ENCODE measurements at places on chromosomes 7 and 10. TPM values are rescaled to one million over a fixed set of nuclear protein-coding genes. Genes with fewer than 3 reads are reported as not detected.
A peak's percentile ranks its signal among the peaks of the same experiment; 100 is the strongest.

GRCh38 chr7:100679927-100680575 is 6.5 kb downstream of the GNB2 start:
- peaks cover 3% of the 10 kb centered on the region for H3K36me3 ChIP-seq
- peak overlapping the region; percentile 30 for H3K27ac ChIP-seq
- no peak overlapping the region for H3K4me3 ChIP-seq

- H3K4me1 ChIP-seq = no peaks in the 10 kb centered on the region
- no peak for DNase-seq
- no peaks in the 10 kb centered on the region for H3K27me3 ChIP-seq
- no peaks in the 10 kb centered on the region for H3K36me3 ChIP-seq
- no peak overlapping the region for H3K27ac ChIP-seq
Measured at GRCh38 chr7:126541406-126541805, 711.3 kb downstream of the GRM8 start.

DNA sequence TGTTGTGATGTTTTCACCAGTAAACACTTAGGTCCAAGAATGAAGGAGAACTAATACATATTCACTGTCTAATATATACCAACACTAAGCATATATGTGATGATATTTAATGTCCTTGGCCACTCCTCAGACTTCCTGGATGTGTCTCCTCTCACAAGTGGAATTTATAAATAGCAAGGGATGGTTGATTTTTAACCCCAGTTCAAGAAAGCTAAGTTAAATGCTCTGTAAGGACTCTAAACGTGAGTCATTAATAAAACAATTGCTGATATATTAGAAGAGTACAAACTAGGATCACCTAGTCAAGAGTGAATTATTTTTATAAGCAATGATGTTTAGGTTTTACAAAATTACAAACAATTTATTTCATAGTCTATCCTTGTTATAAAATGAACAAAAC is 355.9 kb upstream of the TMEM229A start:
- no peaks in the 10 kb centered on the region for H3K36me3 ChIP-seq
- H3K4me1 ChIP-seq = no peaks in the 10 kb centered on the region
- H3K27ac ChIP-seq = no peak overlapping the region
- DNase-seq = no peak
- no peaks in the 10 kb centered on the region for H3K27me3 ChIP-seq
- no peak overlapping the region for H3K4me3 ChIP-seq

GRCh38 chr10:70296406-70296899 is 12.6 kb upstream of the NPFFR1 start:
- H3K27ac ChIP-seq = peak overlapping the region; percentile 87
- H3K36me3 ChIP-seq = no peaks in the 10 kb centered on the region
- peaks cover 20% of the 10 kb centered on the region for H3K4me1 ChIP-seq

DNA sequence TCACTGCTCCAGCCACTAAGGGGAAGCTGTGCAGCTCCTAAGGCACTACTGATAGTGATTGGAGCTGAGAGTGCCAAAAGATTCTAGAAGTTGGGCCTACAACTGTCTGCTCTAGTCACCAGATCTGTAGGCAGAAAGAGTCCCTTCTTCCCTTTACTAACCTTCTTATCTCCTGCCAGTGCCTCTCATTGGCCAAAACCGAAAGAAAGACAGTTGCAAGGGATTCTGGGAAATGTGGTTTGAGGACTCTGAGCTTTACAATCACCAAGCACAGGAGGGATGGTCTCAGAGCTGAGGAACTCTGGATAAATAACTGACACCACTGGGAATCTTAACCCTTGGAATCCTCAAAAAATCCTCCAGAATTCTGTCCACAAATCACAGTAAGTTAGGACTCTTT is 615.8 kb downstream of the CCSER2 start:
- H3K27ac ChIP-seq = no peak overlapping the region
- H3K4me3 ChIP-seq = no peak overlapping the region
- DNase-seq = no peak
- no peaks in the 10 kb centered on the region for H3K36me3 ChIP-seq
- no peaks in the 10 kb centered on the region for H3K27me3 ChIP-seq

GRCh38 chr10:22481687-22482539 is 136.6 kb downstream of the SPAG6 start:
- no peak overlapping the region for H3K4me3 ChIP-seq
- peak overlapping the region; percentile 71 for H3K27ac ChIP-seq
- no peaks in the 10 kb centered on the region for H3K36me3 ChIP-seq
- H3K4me1 ChIP-seq = peaks cover 10% of the 10 kb centered on the region

DNA sequence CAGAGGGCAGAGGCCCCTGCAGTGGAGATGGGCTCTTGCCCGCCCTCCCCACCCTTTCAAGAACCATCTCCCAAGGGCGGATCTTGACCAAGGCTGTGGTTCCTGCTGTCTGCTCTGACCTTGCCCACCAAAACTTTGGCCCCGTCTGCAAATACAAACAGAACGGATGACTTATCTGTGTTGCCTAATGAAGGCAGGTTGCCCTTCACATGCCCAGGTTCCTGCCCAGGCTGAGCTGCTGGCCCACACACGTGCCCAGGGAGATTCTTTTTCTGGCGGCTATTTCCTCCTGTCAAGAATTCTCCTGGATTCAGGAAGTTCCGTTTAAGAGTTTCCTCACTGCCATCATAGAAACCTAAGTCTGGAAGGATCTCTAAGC is 78.3 kb downstream of the PROSER2 start:
- H3K27ac ChIP-seq = no peak overlapping the region
- no peak overlapping the region for H3K4me3 ChIP-seq
- H3K36me3 ChIP-seq = no peaks in the 10 kb centered on the region
- DNase-seq = no peak

DNA sequence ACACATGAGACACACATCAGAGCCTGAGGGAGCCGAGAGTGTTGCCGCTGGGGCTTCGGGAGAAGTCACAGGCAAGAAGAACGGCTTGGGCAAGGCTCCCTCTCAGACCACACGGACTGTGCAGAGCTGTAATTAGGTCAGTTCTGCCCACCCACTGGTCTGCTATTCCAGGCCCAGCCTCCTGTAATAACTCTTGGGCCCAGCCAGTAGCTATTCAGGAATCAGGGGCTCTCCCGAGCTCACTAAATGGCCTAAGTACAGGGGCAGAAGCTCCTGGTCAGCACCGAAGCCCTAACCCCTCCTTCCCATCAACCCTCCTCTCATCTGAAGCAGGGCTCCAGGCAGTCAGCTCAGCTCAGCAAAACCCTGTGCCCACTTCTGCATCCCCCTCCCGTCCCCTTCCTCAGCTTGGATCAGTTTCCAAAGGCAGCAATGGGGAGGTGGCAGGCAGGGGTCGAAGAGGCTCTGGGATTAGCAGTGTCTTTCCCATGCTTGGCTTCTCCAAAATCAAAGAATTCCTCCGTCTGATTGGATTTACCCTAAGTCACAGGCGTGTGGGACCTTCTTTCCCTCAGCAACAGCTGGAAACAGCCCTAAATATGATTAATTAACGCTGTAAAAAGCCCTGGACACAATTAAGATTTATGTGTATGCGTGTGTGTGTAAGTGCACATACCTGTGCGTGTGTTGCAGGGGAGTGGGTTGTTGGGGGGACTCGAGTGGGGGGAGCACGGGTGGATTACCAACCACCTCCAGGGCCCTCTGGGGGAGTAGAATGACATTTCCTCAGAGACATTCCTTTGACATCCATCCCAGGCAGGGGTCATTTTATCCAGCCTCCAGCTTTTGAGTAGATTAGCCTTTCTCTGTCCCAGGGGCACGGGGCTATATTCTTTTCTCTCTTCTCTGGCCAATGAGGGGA is 48.4 kb upstream of the BTRC start:
- H3K36me3 ChIP-seq = no peaks in the 10 kb centered on the region
- H3K4me3 ChIP-seq = no peak overlapping the region
- DNase-seq = no peak

GRCh38 chr7:11875635-11876034 is 43.6 kb upstream of the THSD7A start:
- H3K4me3 ChIP-seq = no peak overlapping the region
- H3K36me3 ChIP-seq = no peaks in the 10 kb centered on the region
- DNase-seq = no peak
- H3K4me1 ChIP-seq = no peaks in the 10 kb centered on the region

DNA sequence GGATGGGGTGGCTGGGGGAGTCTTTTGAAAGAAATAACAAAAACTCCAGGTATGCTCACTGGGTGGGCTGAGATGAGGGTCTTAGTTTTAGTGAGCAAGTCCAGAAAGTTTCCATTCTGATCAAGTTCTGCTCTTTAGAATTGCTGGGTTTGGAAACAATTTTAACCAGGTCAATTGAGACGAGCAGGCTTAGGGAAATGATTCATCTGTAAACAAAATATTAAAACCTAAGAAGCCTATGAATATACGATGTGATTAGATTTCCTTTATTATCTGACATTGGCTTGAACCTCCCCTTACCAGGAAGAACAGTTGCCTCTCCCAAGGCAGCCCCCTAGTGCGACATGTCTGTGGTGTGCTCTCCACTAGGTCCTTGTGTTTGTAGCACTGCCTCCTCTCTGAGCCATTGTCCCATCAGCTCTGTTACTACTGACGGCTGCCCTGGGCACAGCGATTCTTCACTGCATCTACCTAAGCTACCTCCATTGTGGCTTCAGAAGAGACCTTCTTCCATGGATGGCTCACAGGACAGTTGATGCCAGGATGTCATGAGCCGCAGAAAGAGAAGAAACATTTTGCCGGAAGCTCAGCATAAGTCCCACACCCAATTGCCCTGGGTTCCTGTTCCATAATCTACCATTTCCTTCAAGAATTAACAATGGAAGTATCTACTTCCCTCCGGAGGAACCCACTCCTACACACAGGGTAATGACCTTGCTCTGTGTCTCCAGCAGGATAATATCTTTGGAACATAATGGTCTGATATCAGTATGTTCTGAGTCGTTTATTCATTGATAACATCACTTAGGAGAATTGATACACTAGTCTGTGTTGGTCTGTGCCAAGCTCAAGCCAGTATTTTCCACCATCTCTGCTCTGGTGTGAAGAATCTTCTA is 95.1 kb upstream of the ITGB1 start:
- no peak overlapping the region for H3K4me3 ChIP-seq
- no peaks in the 10 kb centered on the region for H3K27me3 ChIP-seq
- H3K27ac ChIP-seq = no peak overlapping the region
- H3K36me3 ChIP-seq = no peaks in the 10 kb centered on the region
- H3K4me1 ChIP-seq = no peaks in the 10 kb centered on the region

DNA sequence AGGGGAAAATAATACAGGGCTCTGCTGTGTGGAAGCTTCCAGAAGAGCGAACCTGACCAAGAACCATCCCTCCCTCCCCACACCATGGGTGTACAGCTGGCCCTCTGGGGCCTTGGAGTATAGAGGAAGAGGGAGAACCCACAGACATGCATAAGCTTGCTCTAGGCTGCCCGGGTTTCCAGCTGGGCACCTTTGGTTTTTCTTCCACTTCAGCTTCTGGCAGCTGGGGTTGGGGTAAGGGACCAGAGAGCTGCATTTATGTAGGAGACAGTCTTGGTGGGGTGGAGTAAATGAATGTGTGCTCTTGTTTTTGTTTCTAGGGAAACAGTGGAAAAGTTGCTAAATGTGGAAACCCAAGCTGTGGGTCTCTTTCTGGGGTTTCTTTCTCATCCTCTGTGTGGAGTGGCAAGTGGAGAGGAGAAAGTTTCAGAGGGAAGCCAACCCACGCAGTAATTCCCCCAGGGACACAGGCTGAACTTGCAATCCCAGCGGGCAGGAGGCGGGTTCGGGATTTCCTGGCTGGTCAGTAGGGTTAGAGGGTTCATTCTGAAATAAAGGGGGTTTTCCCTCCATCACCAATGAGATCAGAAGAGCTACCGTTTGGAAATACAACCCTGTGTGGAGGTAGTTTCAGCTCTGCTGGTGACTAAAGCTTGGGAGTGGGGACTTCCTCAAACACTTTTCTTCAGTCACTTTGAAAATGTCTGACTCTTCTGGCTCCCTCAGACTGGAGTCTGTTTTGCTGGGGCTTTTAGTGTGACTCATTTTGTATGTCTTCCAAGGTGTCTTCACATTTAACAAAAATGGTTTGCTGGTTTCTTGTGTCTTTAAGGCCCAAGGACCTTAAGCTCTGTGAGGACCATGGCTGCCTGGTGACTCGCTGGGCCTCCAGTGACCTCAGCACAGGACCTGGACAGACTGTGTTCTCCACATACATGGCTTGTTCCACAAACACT is 22.2 kb upstream of the SRGN start:
- H3K4me3 ChIP-seq = no peak overlapping the region
- H3K4me1 ChIP-seq = peaks cover 9% of the 10 kb centered on the region
- H3K27ac ChIP-seq = peak overlapping the region; percentile 52
- H3K27me3 ChIP-seq = no peaks in the 10 kb centered on the region

GRCh38 chr7:2280424-2280823 is 33.8 kb downstream of the SNX8 start:
- H3K27me3 ChIP-seq = no peaks in the 10 kb centered on the region
- DNase-seq = no peak
- H3K4me1 ChIP-seq = no peaks in the 10 kb centered on the region
- no peak overlapping the region for H3K4me3 ChIP-seq
- H3K36me3 ChIP-seq = no peaks in the 10 kb centered on the region

DNA sequence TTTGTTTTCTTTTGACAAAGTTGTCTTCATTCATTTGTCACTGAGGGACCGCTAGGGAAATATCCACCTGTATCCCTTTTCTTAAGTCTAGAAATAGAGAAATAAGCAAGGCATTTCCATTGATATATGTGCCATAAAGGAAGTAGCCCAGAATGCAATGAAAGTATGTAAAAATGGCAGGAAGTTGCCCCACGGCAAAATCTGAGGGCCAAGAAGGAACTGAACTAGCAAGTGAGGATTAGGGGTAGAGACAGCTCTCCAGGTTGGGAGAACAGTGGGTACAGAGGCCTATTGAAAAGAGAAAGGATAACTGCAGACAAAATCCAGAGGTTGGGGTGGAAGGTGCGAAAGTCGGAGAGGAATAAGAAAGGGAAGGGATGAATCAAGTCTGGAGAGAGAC is 56.6 kb upstream of the TOMM7 start:
- no peak overlapping the region for H3K4me3 ChIP-seq
- H3K27me3 ChIP-seq = no peaks in the 10 kb centered on the region
- no peak for DNase-seq
- no peak overlapping the region for H3K27ac ChIP-seq
- H3K4me1 ChIP-seq = no peaks in the 10 kb centered on the region

DNA sequence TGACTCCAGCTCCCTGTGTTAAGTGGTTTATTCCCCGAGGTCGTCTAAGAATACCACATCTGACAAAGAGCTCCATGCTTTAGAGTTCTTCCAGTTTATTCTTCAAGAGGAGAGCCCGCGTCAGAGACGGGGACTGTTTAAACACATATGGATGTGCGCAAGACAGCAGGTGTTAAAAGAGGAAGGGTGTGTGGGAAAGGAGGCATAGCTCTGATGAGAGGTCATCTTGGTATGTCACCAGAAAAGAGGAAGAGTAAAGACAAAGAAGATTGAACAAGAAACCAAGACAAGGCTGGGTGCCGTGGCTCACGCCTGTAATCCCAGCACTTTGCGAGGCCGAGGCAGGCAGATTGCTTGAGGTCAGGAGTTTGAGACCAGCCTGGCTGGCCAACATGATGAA is 258.7 kb downstream of the CCDC3 start:
- no peak overlapping the region for H3K4me3 ChIP-seq
- DNase-seq = no peak
- no peak overlapping the region for H3K27ac ChIP-seq
- no peaks in the 10 kb centered on the region for H3K36me3 ChIP-seq
- H3K4me1 ChIP-seq = no peaks in the 10 kb centered on the region

Gene ZNF22
- total RNA-seq = 13.5 TPM

Gene TSC22D4
- 16.1 TPM for total RNA-seq

Gene SDK1
- total RNA-seq = 1.7 TPM

Gene OR2A7
- total RNA-seq = not detected

Gene CASTOR2
- total RNA-seq = 164 TPM

Gene FFAR4
- not detected for total RNA-seq

Gene CALML3
- not detected for total RNA-seq
